ENCODE measurements at places on chromosomes 12 and 14.

- no peak for DNase-seq
Measured at GRCh38 chr12:53191885-53192530, 11.3 kb upstream of the CSAD start.

DNA sequence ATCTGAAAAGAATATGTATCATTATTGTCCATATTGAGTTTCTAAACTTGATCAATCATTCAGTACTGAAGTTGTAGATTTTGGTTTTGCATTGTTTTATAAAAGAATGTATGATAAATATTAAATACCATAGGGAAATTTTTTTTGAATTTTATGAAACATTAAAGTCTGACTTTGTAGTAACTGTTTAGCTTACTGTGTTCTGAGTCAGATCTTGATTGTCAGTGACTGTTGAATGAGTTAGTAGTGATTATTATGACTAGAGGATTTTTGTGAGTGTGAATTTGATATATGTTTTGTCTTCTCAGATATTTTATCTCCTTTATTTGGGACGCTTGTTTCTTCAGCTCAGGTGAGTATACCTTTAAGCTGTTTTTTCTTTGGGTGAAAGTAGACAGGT lies 10.1 kb downstream of the TDP1 start:
- DNase-seq, result no peak

DNA sequence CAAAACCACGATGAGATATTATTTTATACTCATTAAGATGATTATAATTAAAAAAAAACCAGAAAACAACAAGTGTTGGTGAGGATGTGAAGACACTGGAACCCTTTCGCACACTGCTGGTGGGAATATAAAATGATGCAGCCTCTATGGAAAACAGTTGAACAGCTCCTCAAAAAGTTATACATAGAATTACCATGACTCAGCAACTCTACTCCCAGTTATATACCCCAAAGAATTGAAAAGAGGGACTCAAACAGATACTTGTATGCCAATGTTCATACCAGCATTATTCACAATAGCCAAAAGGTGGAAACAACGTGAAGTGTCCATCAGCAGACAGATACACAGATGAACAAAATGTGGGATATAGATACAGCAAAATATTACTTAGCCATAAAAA lies 53.1 kb downstream of the TAOK3 start:
- no peak for DNase-seq

DNA sequence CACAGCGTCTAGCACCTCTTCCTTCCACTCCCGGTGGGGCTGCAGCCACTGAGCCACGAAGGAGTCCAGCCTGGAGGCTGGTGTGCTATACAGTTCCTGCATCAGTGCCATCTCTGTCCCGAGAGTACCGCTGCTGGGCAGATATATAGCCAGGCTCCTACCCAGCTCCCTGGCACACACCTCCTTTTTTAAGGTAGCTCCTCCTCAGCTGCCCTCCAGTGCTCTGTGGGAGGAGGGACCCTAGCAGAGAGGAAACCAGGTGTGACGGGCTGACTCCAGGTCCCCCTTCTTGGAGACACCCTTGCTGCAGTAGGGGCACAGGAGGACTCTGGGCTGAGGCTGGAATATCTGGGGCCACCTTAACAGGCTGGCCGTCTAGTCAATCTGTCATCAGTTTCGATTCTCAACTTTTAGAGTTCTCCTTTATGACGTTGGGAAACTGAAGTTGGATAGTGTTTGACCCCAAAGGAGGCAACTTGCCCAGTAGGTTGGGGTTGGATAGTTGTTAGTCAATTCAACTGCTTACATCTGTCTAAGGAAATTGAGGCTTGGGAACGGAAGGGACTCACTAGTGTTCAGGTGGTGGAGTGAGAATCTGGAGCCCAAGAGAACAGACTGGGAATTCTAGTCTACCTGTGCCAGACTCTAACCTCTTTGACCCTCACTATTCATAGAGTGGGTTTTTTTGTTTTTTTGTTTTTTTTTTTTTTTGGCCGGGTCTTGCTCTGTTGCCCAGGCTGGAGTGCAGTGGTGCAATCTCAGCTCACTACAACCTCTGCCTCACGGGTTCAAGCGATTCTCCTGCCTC lies at the start of gene OASL:
OASL (minus strand) TSS at position 386 of the 808 bp plus-strand sequence; CDS start at position 111, 275 bp downstream.
- DNase-seq, result no peak

DNA sequence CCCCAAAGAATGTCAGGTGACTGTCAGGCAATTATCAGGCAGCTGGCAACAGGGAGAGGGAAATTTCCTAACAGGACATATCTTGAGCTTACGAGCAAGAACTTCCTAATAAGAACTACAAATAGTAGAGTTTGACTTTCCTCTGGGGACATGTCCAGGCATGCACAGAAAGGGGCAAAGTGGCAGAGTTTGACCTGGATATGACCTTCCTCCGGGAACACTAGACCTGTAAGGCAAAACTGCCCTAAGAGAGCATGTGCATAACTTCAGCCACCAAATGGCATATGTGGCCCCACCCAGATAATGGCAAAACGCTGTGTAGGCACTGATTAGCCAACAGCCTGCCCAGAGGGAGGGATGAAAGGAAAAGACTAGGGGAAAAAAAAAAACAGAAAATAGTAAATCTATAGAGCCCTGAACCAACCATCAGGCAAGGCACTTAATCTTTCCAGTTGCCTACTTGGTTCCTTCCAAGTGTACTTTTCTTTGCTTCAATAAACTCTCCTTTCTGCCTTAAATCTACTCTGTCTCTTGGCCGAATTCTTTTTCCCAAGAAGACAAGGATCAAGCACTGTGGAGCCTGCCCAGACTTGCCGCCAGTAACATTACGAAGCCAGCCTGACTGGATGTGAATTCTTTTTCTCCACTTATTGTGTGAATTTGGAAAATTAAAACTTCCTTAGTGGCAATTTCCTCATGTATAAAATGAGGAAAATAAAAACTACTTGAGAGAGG lies 164.1 kb downstream of the SPTSSA start:
- DNase-seq, result no peak

DNA sequence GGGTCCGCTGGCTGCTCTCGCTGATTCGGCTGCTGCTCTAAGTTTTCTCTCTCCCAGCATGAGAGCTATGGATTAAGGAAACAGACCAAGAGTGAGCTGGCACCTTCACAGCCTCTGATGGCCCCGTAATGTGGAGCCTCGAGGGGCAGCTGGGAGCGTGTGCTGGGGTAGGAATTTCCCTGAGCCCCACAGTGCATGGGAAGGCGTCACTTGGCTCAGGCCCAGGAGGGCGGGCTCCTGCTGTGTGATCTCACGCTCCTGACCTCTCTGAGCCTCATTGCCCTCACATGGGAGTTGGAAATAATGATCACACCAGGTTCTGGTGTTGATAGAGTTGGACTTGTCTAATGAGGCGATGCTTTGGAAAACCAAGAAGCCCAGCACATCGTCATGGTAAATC lies 238.6 kb upstream of the CRY1 start:
- DNase-seq, result no peak

GRCh38 chr12:127052511-127053232 lies 1214.3 kb upstream of the TMEM132C start:
- DNase-seq, result peak; percentile 11

DNA sequence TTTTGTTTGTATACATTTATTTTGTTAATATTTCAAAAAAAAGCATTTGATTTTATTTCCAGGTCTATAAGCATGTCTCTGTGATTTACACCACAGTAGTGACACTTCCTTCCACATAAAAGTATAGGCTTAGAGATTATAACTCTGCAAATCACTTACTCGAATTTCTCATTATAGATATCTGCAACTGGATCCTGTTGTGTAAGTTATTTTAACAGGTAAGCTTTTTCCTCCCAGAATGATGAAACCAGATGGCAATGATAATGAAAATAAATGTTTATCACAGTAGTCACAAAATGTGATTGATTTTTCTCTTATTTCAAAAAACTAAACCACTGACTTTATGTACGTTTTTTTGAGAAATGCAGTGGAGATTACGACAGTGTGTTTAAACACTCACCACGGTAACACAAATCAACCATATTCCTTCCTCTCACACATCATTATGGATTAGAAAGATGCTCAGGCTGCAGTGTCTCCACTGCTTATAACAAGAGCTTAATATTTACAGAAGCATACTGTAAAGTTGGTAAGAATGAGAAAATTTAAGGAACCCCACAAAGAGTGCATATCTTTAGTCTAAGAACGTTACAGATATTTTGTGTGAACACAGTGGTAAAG lies 194.6 kb downstream of the ATXN7L3B start:
- DNase-seq, result peak; percentile 22

DNA sequence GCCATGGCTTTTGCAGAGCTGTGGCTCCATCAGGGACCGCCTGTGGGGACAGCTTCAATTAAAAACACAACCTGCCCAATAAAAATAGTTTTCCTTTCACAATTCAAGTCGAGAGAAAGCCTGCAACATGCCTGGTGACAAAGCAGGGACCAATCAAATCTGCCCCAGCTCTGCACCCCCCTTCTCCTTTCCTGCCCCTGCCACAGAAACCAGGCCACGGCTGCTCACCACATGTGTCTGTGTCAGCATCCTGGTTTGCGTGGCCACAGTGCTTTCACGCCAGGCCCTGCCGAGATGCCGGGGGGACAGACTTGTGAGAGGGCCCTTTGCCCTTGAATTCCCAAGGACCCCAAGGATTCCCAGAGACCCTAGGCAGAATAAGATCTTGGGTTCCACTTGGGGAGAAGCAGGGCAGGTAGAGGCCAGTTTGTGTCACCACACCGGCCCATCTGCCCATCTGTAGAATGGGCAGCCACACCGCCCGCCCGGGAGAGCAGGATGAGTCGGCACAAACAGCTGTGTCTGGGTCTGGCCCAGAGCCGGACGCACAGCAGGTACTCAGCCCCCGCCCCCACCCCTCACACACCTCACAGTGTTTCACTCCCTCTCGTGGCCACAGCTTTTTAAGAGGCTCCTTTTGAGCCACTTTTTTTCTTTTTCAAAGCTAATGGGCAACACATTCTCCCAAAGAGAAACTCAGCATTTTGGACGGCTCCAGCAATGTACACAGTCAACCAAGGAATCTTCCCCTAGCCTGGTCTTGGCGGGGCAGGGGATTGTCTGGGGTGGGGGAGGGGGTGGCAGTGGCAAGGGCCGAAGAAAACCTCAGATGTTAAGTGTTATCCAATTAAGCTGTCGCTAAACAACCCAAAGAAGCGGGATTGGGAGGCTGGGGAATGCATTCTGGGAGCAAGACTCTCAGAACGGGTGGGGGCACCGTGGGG lies 41.5 kb downstream of the BCL11B start:
- peak; percentile 89 for DNase-seq

- DNase-seq, result no peak
Measured at GRCh38 chr12:122869207-122869973, 26.5 kb downstream of the VPS37B start.

DNA sequence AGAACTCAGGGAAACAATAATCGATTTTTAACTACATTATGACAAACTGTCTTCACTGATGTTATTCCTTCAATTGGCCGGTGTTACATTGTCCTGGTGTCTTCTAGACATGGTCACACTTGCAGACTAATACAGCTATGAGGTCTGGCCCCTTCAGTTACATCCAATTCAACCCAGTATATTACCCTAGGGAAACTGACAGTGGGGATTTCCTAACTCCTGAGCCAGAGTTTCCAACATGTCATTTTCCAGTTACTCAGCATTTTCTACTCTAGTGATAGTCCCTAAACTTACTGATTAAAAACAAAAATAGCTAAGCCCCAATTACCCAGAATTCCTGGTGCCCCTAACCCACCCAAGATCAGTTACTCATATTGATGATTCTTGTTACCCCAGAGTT lies 21.1 kb downstream of the IFNG start:
- no peak for DNase-seq

Data from NCI-H82 (cell line).